ENCODE measurements at places on chromosomes 1 and 21. TPM values are rescaled to one million over a fixed set of nuclear protein-coding genes. Genes with fewer than 3 reads are reported as not detected.

PAX7 gene
- polyA plus RNA-seq = 52.3 TPM

TNFRSF1B gene
- 12.4 TPM for polyA plus RNA-seq

RIMS3 gene
- polyA plus RNA-seq = 0.42 TPM

MYOM3 gene
- polyA plus RNA-seq = 221 TPM

SLFNL1 gene
- 0.40 TPM for polyA plus RNA-seq

PSMB2 gene
- 66.6 TPM for polyA plus RNA-seq

BOLA1 gene
- polyA plus RNA-seq = 15.0 TPM

OR2G2 gene
- not detected for polyA plus RNA-seq

OR6N1 gene
- not detected for polyA plus RNA-seq

MACF1 gene
- 257 TPM for polyA plus RNA-seq

PTPRF gene
- polyA plus RNA-seq = 16.5 TPM

OVAAL gene
- polyA plus RNA-seq = not detected

GPA33 gene
- 0.17 TPM for polyA plus RNA-seq

AMY2B gene
- 7.4 TPM for polyA plus RNA-seq

Measured in muscle of back (tissue), 13 donors.